ENCODE measurements at places on chromosomes 2 and 18. TPM values are rescaled to one million over a fixed set of nuclear protein-coding genes. Genes with fewer than 3 reads are reported as not detected.

KLHL41 gene
- 2,102 TPM for total RNA-seq

- no peak for DNase-seq
Measured at GRCh38 chr2:106184857-106185256, 9.2 kb downstream of the UXS1 start.

DNA sequence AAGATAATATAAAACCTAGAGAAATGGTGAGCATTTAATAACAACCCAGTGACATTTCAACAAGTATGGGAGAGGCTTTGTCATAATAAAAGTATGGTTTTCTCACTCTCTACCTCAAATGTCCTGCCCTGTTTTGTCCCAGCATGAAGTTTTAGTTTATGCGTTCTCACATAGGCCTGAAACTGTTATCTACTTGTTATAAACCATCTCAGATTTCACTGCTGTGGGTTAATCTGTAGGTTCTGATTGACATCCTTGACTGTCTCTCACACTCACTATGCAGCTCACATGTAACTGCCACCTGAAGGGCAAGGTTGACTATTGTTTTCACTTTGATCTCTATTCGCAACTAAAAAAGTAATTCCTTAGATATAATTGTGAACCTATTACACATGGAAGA, 44.9 kb downstream of the ZEB2 start:
- DNase-seq = no peak

DNA sequence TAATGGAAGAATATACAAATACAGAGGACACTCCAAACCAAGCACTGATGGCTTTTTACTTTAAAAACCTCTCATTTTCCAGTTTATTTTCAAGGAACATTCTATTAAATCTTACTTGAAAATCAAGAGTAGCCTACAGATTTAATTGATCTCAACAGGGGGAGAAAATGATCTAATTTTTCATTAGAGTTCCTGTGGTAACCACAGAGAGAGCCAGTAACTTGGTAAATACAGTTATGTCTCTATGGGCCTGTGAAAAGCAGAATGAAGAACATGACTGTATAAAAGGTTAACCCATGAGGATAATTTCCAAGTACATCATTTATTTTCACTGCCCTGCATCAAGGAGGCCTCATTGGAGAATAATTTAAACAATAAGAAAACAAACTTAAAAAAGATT, 39.8 kb upstream of the ITPRID2 start:
- no peak for DNase-seq

- no peak for DNase-seq
Measured at GRCh38 chr2:60759654-60760053, 3.6 kb downstream of the PAPOLG start.

GRCh38 chr2:121362774-121363173, 77.8 kb upstream of the TFCP2L1 start:
- DNase-seq = peak; percentile 60

DNA sequence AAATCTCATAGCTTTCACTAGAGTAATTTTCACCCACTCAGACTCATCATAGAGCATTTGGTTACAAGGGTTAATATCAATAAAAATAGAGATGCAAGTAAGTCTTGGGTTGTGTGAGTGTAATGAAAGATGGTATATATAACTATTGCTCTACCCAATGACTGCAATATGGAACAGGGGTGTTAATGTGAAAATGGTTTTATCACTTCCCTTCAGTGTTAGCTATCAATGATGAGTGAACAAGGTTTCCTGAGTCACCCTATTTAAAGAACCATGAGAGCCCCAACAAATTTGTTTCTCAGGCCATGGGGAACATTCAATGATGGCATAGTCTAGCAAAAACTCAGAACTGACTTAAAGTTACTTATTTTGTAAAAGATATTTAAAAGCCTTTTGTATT, 1133.6 kb upstream of the ZEB2 start:
- no peak for DNase-seq

GRCh38 chr18:46411867-46412690, 244.9 kb downstream of the LOXHD1 start:
- peak; percentile 86 for DNase-seq

ADAM17 gene
- 20.0 TPM for total RNA-seq
